Pancreas (tissue), 10 donors: ENCODE measurements at places on chromosomes 3 and 15. TPM values are rescaled to one million over a fixed set of nuclear protein-coding genes. Genes with fewer than 3 reads are reported as not detected.

Gene C15orf62
- 0.08 TPM for total RNA-seq

Gene CPEB1
- 1.6 TPM for total RNA-seq

Gene USP4
- total RNA-seq, result 23.6 TPM

Gene ARID3B
- total RNA-seq, result 3.5 TPM

Gene P2RY13
- total RNA-seq, result 0.32 TPM

Gene GOLGA6L10
- total RNA-seq, result 0.91 TPM

Gene RASGRP1
- total RNA-seq, result 4.3 TPM

Gene PLCB2
- 0.94 TPM for total RNA-seq

DNA sequence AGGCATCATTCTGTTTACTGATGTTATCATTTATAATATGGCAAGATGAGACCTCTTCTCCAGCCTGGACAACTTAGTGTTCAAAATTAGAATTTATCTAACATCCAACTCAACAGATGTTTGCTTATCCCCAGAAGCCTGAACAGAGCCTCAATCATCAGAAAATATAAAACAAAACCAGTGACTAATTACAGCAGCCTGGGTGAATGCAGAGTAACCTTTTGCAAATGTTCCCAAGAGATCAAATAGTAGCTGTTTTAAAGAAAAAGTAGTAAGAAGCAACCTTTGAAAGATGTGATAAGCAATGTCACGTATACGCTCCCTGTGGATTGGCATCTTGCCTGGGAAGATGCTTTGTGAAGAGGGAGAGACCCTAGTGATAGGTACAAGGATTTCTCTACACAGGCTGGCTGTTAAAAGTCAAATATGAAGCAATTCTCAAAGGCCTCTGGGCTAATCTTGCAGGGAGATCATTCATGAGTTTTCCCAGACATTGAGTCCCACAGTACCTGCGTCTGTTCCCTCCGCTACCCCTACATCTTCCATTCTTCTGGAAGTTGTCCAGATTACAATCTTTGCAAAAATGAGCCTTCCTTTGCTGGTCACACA lies 39.3 kb upstream of the PRICKLE2 start:
- no peaks in the 10 kb centered on the region for H3K36me3 ChIP-seq
- H3K4me1 ChIP-seq, result no peaks in the 10 kb centered on the region
- no peak overlapping the region for H3K4me3 ChIP-seq
- DNase-seq, result no peak

DNA sequence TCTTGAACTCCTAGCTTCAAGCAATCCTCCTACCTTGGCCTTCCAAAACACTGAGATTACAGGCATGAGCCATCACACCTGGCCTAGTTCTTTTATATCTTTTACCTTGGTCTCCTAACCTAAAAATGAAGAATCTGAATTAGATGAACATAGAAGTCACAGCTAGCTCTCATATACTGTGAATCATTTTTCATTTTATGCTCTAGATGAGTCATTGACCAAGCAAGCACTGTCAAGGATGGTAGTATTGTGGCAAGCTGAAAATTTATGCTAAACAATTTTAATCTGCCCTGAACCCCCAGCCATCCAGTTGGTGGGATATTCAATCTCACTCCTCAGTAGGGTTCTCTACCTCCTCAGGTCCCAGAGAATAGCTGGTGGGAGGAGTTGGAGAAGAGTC lies 48.3 kb upstream of the DNAJC13 start:
- H3K36me3 ChIP-seq, result no peaks in the 10 kb centered on the region
- no peak for DNase-seq
- H3K4me1 ChIP-seq, result no peaks in the 10 kb centered on the region
- no peaks in the 10 kb centered on the region for H3K27me3 ChIP-seq
- no peak overlapping the region for H3K4me3 ChIP-seq

DNA sequence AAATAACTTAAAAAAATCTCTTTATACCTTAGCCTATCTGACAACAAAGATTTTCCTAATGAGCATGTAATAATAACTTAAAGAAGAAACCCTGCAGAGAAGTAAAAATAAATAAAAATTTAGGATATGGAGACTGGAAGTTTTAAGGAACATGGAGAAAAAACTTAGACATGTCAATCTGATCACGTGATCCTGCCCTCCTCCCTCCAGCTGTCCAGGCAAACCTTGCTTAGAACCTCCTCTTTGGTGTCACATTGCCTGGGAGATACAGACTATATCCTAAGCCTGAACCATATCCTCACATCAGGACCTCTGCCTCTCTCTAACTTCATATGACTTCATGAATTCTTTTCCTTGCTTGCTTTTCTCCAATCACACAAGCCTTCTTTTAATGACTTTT lies 275.5 kb downstream of the CNTN3 start:
- no peaks in the 10 kb centered on the region for H3K27me3 ChIP-seq
- no peak overlapping the region for H3K27ac ChIP-seq
- H3K4me3 ChIP-seq, result no peak overlapping the region
- H3K4me1 ChIP-seq, result no peaks in the 10 kb centered on the region
- no peak for DNase-seq
- H3K36me3 ChIP-seq, result no peaks in the 10 kb centered on the region

GRCh38 chr15:76664895-76665294 lies 240.2 kb downstream of the SCAPER start:
- no peaks in the 10 kb centered on the region for H3K36me3 ChIP-seq
- H3K4me1 ChIP-seq, result no peaks in the 10 kb centered on the region

DNA sequence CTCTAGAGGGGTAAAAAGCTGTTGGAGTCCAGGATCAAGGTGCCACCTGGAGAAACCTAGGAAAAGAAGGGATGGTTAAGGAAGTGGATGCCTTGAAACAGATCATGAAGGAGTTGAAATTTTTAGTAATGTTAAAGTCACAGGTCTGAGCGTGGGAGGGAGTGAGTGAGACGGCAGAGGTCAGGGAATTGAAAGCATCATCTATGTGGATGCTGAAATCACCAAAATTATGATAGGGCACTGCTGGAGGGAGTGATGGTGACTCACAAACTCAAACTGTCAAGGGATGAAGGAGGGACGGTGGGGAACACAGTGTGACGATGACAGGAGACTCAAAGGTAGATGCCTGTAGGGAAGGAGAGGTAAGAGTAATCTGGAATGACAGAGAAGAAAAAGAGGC lies 205.7 kb downstream of the OSBPL10 start:
- H3K4me1 ChIP-seq, result no peaks in the 10 kb centered on the region
- H3K4me3 ChIP-seq, result no peak overlapping the region
- no peak overlapping the region for H3K27ac ChIP-seq

DNA sequence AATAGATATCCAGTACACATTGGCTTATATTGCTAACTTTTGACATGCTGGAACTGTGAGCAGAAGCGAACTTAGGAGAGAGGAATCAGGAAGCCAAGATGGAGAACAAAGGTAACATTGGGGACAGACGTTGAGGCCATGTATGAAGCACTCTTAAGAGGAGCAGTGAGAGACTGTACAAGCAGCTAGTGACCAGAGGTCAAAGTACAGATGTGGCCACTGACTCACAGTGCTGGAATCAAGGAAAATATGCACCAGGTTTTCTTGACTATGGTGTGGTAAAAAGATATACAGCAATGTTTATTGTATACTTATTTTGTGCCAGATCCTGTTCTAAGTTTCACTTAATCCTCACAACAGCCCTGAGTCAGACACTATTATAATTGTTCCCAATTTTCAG lies 2.0 kb upstream of the IL20RB start:
- DNase-seq, result peak; percentile 26
- no peak overlapping the region for H3K4me3 ChIP-seq
- H3K4me1 ChIP-seq, result peaks cover 5% of the 10 kb centered on the region
- H3K36me3 ChIP-seq, result no peaks in the 10 kb centered on the region
- no peaks in the 10 kb centered on the region for H3K27me3 ChIP-seq
- no peak overlapping the region for H3K27ac ChIP-seq

- no peak overlapping the region for H3K4me3 ChIP-seq
- no peak overlapping the region for H3K27ac ChIP-seq
- H3K27me3 ChIP-seq, result no peaks in the 10 kb centered on the region
- no peaks in the 10 kb centered on the region for H3K36me3 ChIP-seq
- H3K4me1 ChIP-seq, result no peaks in the 10 kb centered on the region
- DNase-seq, result no peak
These were observed 185.1 kb upstream of the GALNT15 start for GRCh38 chr3:15989419-15989818.

- H3K36me3 ChIP-seq, result no peaks in the 10 kb centered on the region
- H3K27ac ChIP-seq, result no peak overlapping the region
- H3K4me3 ChIP-seq, result no peak overlapping the region
- no peaks in the 10 kb centered on the region for H3K27me3 ChIP-seq
- no peak for DNase-seq
- no peaks in the 10 kb centered on the region for H3K4me1 ChIP-seq
These were observed 21.5 kb upstream of the GASK1A start for GRCh38 chr3:42957573-42957972.

DNA sequence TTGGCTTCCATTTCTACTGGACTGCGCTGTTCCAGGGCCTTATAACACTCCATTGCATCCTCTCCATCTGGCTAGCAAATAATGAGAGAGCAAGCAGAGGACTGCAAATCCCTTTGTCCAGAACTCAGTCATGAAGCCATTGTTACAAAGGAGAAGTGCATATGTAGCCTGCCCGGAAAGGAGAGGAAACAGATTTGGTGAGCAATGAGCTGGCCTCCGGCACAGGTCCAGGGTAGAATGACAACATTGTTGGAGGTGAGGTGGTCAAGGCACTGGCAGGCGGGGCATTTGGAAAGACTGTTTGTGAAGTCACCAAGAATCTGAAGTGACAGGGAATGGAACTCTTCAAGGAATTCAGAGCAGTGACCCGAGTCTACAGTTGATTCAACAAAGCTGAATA lies 25.0 kb upstream of the ATP1B3 start:
- no peaks in the 10 kb centered on the region for H3K4me1 ChIP-seq
- no peak overlapping the region for H3K27ac ChIP-seq
- no peaks in the 10 kb centered on the region for H3K36me3 ChIP-seq
- DNase-seq, result no peak
- H3K4me3 ChIP-seq, result no peak overlapping the region

DNA sequence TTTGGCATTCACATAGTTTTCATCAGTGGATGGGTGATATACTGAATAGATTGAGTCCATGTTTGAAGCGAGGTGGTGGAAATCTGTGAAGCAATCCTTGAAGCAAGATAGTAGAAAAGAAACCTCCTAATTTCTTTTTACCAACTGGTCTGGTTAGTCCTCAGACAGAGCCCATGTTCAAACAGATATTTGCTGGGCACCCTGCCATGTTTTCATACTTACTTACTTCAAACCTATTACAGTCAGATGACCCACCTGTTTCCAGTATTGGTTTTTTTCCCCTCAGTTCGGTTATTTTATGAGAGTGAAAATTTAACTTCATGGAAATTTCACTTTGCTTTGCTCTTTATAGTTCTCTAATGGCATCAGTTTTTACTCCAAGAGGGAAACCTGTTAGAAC lies 23.7 kb downstream of the EXOSC7 start:
- H3K27me3 ChIP-seq, result no peaks in the 10 kb centered on the region
- no peak overlapping the region for H3K27ac ChIP-seq
- H3K4me3 ChIP-seq, result no peak overlapping the region

DNA sequence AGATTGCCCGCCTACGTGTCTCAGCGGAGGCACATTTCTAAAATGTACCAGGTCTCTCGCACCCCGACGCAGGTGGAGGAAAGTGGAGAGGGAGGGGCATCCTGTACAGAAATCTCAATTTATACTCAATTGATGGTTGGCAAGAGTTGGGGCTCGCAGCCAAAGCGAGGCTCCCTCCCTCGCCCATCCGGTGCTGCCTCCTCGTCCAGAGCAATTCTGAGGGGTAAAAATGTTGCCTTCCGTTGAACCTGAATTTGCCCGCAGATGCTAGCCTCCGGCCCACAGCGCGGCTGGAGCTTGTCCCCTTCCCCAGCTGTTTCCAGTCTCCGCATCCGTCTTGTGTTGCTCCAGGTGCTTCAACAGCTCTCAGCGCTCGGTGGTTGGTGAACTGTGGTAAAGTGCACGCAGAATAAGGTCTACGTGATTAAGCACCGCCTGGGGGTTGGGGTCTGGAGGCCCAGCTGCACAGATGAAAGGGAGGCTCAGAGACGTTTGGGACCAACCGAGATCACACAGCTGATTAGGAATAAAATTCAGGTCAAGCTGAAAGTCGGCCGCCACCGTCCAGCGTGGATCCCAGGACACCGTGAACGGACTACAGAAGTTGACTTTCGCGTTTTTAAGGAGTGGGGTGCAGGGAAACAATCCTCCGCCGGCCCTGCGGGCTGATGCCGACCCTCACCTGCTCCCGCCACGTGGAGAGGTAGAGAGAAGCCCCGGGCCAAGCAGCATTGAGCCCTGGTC lies 846 bp upstream of the POLG start:
- H3K27me3 ChIP-seq, result no peaks in the 10 kb centered on the region
- H3K36me3 ChIP-seq, result no peaks in the 10 kb centered on the region
- H3K4me1 ChIP-seq, result peaks cover 14% of the 10 kb centered on the region
- no peak overlapping the region for H3K4me3 ChIP-seq

- H3K4me1 ChIP-seq, result peaks cover 3% of the 10 kb centered on the region
- DNase-seq, result no peak
- H3K4me3 ChIP-seq, result no peak overlapping the region
- H3K36me3 ChIP-seq, result no peaks in the 10 kb centered on the region
These were observed 464.1 kb upstream of the TPRG1 start for GRCh38 chr3:188707381-188708288.

DNA sequence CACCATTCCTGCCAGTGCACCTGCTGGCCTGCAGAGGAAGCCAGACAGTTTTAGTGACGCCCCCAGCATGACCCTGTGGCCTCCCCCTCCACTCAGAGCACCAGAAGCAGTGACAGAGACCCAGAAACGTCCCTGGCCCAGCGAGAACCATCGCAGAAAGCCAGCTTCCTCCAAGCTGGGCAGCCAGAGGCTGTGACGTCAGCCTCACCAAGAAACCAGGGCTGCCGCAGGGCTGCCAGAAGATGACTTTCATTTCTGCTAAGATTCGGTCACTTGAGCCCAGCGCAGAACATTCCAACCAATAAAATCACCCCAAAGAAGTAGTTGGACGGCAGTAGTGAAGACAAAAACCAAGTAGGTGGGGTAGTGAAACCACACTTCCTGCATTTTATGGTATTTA lies 29.6 kb upstream of the RPL32 start:
- no peaks in the 10 kb centered on the region for H3K27me3 ChIP-seq
- no peaks in the 10 kb centered on the region for H3K4me1 ChIP-seq
- H3K4me3 ChIP-seq, result no peak overlapping the region

- DNase-seq, result no peak
- no peaks in the 10 kb centered on the region for H3K36me3 ChIP-seq
- H3K4me1 ChIP-seq, result peaks cover 8% of the 10 kb centered on the region
- H3K27me3 ChIP-seq, result no peaks in the 10 kb centered on the region
- no peak overlapping the region for H3K4me3 ChIP-seq
These were observed 29.3 kb upstream of the MAGEF1 start for GRCh38 chr3:184741259-184741556.

- peaks cover 7% of the 10 kb centered on the region for H3K4me1 ChIP-seq
- H3K36me3 ChIP-seq, result peaks cover 18% of the 10 kb centered on the region
- peak overlapping the region; percentile 88 for H3K4me3 ChIP-seq
- peak overlapping the region; percentile 99 for H3K27ac ChIP-seq
These were observed 809 bp downstream of the NDUFAF3 start for GRCh38 chr3:49022688-49023171.

DNA sequence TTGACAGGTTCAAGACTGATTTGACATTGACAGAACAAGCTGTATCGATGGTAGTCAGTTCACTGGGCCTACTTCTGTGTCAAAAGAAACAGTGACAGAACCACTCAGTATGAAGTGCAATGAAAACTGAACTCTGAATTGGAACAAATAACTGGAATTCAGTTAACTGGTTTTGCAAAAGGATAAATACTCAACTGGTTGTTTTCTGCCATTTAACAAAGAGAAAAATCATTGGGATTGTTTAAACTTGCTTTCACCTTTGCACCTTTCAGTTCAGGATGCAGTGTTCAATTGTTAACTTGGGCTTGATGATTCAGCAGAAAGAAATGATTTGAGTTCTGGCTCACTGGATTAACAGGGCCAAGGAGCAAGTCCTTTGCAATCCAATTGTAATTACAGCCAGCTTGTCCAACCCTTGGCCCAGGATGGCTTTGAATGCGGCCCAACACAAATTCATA lies 4.9 kb downstream of the BTD start:
- no peaks in the 10 kb centered on the region for H3K36me3 ChIP-seq
- H3K27ac ChIP-seq, result peak overlapping the region; percentile 20
- H3K4me3 ChIP-seq, result no peak overlapping the region
